Mesenteric fat pad (tissue), 1 donor: ENCODE measurements at places on chromosomes 4 and X. TPM values are rescaled to one million over a fixed set of nuclear protein-coding genes. Genes with fewer than 3 reads are reported as not detected.

Gene CCDC120
- 4.0 TPM for total RNA-seq

GRCh38 chr4:41432219-41432618, 105.7 kb upstream of the LIMCH1 start:
- no peak for DNase-seq

- DNase-seq, result no peak
These were observed 281.1 kb upstream of the ARX start for GRCh38 chrX:25296850-25297249.

Gene TLR10
- total RNA-seq, result 0.42 TPM

DNA sequence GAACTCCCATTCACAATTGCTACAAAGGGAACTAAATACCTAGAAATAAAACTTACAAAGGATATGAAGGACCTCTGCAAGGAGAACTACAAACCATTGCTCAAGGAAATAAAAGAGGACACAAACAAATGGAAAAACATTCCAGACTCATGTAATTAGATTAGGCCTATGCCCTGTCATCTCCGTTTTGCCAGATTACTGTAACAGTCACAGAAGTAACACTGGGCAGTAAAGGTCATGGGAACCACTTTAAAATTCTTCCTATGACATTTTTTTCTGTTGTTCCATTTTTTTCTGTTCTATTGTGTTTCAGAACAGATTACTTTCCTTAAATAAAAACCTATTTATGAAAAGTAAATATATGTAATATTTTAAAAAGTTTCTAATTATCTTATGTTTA, 199.4 kb upstream of the CENPE start:
- no peak for DNase-seq
